ENCODE measurements at places on chromosomes 1 and 21.

DNA sequence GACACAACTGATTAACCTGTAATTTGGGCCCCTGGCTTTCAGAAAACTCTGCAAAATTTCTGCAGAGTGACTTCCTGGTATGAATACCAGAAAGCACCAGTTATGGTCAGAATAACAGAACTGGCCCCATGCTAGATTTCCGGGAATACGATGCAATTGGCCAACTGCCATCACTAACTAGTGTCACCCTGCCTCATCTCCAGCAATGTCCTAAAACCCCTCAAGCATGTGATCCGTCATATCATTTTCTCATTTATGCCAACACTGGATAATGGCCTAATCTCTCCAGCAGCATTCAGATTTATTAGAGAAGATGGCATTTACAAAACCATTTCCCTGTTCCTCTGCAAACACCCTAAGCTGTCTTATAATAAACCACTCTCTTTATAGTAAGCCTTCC is 15.4 kb downstream of the KAZN start:
- no peak for DNase-seq

- peak; percentile 11 for DNase-seq
These were observed 20.6 kb upstream of the TTC34 start for GRCh38 chr1:2821966-2822620.

DNA sequence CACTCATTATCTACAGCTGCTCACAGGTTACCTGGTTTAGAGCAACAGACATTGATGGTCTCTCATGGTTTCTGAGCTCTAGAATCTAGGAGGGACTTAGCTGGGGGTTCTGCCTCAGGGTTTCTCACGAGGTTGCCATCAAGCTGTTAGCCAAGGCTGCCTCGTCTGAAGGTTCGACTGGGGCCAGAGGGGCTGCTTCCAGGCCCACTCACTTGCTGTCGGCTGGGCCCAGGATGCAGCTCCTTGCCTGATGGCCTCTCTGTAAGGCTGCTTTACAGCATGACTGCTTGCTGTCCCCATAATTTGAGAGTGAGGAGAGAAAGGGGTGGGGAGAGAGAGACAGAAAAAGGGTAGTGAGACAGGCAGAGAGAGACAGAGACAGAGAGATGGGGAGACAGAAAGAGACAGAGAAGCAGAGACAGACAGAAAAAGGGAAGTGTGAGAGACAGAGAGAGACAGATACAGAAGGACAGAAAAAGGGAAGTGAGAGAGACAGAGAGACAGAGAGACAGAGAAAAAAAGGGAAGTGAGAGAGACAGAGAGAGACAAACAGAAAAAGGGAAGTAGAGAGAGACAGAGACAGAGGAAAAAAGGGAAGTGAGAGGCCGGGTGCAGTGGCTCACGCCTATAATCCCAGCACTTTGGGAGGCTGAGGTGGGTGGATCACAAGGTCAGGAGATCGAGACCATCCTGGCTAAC is 106.8 kb upstream of the C1orf174 start:
- no peak for DNase-seq

GRCh38 chr1:20634065-20634593 is 871 bp downstream of the PINK1 start:
- no peak for DNase-seq

DNA sequence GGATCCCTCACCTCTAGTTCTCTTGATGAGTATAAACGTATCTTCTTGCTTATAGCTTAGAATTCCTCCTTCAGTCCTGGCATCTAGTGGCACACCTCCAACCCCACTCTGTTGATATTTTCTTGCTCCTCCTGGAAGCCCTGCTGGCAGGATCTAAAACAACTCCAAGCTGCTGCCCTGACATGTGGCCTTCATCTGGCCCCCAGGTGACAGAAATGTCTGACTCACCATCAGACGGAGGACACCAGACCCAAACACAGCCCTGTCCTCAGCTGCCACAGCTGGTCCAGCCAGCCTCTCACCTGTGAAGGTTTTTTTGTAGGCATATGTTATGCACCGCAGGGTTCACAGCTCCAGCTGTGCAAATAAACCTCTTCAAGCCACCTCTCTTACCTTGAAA is 53.4 kb downstream of the KRTAP19-8 start:
- DNase-seq = no peak

GRCh38 chr21:38202811-38203210 is 54.0 kb upstream of the KCNJ15 start:
- peak; percentile 61 for DNase-seq

- no peak for DNase-seq
These were observed 41.2 kb downstream of the TNR start for GRCh38 chr1:175702079-175702795.

- DNase-seq = peak; percentile 57
These were observed 60.3 kb downstream of the STUM start for GRCh38 chr1:226608699-226609505.

- DNase-seq = no peak
These were observed 46.1 kb upstream of the HTR1D start for GRCh38 chr1:23263380-23263887.

- DNase-seq = no peak
These were observed 62.9 kb downstream of the TBX19 start for GRCh38 chr1:168343566-168343965.

GRCh38 chr1:95313527-95313926 is 79.5 kb downstream of the RWDD3 start:
- DNase-seq = no peak

- DNase-seq = no peak
These were observed 36.7 kb downstream of the CLCA4 start for GRCh38 chr1:86583593-86583992.
